ENCODE measurements at places on chromosomes 5 and 9.

DNA sequence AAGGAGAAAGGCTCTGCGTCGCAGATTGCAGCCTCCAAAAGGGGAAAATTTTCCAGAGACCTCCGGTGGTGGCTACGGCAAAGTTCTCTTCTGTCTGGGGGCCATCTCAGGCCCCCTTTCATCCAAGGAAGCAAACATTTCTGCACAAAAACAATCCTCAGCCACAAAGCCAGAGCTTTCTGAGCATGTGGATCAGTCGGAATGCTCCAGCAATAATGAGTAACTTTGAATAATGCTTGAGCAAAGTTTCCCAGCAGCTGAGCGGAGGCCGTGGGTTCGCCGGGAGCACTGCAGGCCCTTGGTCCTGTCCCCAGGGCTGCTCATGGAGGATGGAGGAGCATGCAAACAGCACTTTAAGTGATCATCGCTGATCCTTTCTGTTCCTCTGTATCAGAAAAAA is 60.2 kb upstream of the UNC5A start:
- DNase-seq: no peak

- no peak for DNase-seq
Observed at GRCh38 chr9:133194597-133194996, 14.5 kb downstream of the OBP2B start.

DNA sequence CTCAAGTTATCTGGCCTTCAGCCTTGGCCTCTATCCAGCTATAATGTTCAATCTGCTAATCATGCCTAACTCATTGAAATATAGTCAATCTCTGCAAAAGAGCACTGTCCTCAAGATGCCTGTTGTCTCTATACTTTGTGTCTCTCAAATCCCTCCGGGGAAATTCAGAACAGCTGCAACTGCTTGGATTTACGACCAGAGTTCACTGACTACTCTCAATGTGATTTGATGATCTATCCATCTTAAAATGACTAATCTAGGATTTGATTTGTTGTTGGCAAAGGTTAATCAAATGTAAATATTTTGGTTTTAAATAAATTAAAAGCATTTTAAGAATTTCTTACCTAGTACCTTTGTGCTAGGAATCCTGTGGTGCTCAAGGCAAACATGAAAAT is 40.9 kb downstream of the SVEP1 start:
- DNase-seq: no peak

DNA sequence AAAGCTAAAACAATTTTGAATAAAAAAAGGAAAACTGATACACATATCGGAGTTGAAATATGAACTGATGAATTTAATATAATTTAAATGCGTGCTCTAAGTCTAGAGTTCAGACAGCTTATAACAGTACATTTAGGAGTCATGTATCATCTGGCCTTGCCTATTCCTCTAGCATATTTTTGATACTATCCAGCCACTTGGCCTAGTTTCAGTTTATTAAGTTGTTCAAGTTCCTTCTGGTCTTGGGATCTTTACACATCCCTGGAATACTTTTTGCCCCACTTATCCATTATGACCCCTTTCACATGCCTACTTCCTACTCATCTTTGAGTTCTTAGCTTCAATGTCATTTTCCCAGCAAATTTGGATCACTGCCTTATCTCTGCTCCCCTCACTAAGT is 192.4 kb upstream of the EFNA5 start:
- DNase-seq: no peak

DNA sequence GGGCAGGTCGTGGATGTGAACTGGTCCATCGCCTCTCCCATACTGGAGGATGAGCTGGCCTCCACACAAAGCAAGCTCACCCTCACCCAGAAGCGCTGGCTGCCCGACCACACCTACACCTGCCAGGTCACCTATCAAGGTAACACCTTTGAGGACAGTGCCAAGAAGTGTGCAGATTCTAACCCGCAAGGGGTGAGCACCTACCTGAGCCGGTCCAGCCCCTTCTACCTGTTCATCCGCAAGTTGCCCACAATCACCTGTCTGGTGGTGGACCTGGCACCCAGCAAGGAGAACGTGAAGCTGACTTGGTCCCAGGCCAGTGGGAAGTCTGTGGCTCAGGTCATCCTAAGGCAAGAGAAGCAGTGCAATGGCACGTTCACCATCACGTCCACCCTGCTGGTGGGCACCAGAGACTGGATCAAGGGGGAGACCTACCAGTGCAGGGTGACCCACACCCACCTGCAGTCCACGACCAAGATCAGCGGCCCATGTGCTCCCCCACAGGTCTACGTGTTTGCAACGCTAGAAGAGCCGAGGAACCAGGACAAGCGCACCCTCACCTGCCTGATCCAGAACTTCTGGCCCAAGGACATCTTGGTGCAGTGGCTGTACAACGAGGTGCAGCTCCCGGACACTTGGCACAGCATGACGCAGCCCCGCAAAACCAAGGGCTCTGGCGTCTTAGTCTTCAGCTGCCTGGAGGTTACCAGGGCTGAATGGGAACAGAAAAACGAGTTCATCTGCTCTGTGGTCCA is 71.3 kb downstream of the INSL6 start:
- no peak for DNase-seq

DNA sequence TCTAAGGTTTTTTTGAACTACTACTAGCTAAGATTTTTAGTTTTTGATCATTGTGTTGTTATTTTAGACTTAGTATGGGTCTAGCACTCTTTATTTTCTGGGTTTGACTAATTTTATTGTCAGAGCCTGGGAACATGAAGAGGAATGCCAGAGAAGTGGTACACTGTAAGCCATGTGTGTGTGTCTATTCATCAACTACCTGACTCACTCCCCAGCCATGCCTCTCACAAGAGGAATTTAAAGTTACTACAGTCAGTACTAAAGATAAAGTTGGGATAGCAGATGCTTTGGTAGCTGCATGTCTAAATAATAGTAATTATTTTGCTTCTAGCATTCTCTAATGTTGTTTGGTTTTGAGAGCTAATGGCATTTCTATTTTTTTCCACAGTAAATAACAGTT is 264.8 kb downstream of the CSNK1G3 start:
- peak; percentile 84 for DNase-seq

DNA sequence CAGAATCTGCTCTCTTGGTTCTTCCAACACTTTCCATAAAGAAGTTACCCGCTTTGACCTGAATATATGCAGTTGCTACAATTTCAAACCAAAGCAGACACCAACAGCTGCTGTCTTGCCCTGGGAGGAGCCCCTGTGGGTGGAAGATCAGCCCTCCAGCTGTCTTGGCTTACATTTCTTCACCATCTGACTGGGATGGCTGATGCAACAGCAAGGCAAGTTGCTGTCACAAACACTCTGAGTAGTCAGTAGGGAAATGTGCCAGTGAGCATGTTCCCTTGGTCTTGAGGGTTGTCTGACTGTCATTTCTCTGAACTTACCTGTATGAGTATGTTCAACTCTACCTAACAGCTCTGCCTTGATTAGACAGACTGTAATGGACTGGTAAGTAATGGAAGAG is 152.9 kb downstream of the SGCD start:
- no peak for DNase-seq

DNA sequence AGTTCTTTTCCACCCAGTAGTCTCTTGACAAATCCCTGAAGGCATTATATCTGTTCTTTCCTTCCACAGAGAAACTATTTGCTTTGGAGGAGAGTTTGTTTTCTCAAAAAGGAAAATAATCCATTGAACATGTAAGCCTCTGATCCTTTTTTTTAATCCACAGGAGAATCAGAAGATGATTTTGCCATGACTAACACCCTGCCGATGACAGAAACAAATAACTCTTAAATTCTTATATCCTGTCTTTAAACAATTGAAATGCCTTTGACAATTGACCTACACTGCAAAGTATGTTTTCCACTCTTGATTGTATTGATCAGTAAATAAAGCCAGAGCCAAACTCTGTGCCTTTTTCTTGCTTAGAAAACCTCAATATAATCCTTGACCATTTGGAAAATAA is 666.4 kb upstream of the CTNND2 start:
- DNase-seq: no peak

GRCh38 chr5:96546120-96546519 is 113.1 kb upstream of the PCSK1 start:
- no peak for DNase-seq

GRCh38 chr5:75006865-75007822 is 45.2 kb downstream of the GCNT4 start:
- peak; percentile 12 for DNase-seq

- no peak for DNase-seq
Observed at GRCh38 chr5:9344751-9345240, 201.1 kb downstream of the SEMA5A start.

DNA sequence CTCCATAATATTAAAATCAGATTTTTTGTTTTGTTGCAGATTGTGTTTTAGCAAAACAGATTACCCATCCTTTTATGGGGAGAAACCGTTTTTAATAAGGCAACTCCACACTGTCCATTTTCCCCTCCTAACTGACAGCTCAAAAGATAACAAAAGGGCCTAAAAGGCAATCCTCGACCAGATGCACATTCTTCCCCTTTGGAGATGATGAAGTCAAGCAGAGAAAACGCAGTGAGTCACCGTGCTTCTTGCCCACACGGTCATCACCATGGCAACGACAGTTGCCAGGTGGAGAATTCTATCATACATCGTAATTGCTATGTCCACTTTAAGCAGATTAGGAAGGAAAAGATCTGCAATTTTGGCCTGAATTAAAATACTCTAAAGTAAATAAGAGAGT is 96.4 kb downstream of the DIRAS2 start:
- DNase-seq: peak; percentile 99

- DNase-seq: no peak
Observed at GRCh38 chr5:7391215-7391614, 4.7 kb upstream of the ADCY2 start.

Data from kidney epithelial cell (primary cell).